Activated gamma-delta T cell treated with anti-CD3 and anti-CD28 coated beads, Interleukin-2, amount 50 U/mL, for 16 hours (primary cell): ENCODE measurements at places on chromosomes 4 and X.

- no peak for DNase-seq
These were observed 102.9 kb downstream of the GRXCR1 start for GRCh38 chr4:42995343-42995944.

DNA sequence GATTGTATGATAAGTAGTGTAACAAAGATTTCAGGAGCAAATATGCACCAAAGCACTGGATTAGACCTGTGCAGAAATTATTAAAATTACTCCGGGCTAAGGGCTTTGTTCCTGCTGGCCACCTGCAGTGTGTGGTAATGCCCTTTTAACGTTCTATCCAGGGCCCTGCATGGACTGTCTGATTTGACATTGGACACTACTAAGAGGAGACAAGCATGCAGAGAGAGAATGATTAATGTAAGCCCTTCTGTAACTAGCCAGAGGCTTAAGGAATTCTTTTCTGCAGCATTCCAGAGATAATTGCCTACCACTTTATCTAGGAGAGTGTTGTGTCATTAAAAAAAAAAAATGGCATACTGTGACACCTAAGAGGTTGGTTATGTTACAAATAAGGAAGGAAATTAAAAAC is 117.0 kb downstream of the PCDH7 start:
- no peak for DNase-seq

DNA sequence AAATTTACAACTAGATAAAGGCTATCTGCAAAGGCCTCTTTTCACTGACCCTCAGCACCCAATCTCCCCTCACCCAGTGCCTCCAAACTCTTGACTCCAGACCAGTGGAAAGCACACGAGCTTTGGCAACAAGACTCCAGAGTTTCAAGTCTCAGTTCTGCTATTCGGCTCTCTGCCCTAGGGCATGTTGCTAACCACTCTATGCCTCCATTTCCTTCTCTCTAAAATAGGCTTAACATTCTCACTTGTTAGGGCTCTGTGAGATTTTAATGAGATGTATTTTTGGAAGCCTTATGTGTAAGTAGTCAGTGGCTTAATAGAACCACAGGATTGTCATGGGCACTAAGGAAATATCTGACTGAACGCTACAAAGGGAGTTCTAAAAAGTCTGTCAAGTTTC is 116.5 kb upstream of the IQCM start:
- no peak for DNase-seq

DNA sequence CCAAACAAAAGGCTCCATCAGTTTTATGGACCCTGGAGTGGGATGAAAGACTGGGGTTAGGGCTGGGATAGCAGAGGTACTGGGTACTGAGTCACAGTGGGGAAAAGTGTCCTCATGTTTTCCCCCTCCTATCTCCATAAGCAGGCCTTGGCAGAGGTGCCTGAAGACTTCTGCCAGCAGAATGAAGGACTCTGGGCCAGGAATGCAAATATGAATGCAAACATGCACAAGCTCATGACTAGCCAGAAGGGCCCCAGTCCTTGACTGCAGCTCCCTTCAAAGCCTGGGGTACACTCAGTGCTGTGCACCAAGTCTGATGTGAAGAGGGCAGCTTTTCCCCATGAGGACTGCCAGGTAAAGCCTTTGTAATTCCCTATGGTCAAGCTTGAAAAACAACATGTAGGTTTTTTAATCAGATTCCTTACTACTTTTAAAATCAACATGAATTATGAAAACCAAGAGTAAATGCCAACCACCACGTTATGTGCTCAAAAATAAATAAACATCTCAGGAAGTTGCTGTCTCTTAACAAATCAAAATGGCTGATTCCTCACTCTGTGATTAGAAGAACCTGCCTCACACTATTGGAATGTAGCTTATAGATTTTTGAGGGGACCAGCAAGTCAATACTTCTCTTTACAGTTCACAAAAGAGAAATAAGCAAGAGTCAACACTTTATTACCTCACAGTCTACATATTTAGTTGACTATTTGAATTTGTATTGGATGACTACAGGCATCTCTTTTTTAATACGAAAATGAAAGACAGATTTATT is 1512.0 kb downstream of the ARAP2 start:
- no peak for DNase-seq

GRCh38 chr4:15336410-15337167 is 91.2 kb upstream of the C1QTNF7 start:
- no peak for DNase-seq

DNA sequence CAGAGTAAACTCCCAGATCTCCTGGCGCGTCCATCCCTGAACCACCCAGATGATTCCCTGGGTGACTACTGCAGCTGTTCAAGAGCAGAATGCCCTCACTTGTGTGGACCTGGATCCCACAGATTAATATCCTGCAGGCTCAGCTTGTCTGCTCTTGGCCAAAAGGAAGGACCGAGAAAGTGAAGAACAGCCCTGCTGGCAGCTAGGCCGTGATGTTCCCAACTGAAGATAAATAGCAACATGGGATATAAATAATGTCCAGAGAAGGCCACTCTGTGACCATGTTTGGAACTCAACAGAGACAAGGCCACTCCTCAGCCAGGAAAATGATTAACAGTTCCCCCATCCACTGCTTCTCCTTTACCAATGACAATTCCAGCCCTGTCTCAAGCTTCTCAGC is 21.5 kb downstream of the SUPT20HL2 start:
- no peak for DNase-seq

DNA sequence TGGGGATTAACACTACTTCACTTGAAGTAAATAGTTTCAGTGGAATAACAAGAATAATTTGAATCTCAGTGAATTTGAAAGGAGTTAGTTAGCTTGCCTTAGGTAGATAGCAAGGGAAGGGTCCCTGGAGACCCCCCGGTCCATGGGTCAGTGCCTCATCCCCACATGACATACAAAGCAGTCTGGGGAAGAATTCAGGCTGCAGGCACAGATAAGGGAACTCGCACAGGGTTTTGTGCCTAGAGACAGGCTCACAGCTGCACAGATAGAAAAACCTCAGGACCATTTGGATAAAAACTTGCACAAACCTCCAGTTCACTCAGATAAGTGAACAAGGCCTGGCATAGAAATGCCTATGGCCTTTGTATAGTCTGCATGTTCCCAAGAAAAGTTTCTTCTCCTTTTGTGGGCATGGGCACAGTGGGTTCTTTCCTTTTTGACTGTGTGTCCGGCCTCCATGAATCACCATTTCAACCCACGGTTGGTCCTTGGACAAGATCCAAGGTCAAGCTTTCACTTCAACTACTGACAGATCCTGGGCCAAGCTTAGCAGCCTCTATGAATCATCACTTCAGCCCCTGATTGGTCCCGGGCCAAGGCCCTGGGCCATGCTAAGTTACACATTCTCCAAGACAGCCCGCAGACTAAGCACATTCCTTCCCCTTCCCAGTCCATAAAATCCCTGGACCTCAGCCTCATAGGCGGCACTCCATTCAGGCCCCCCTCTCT is 108.3 kb upstream of the KLHL4 start:
- no peak for DNase-seq

GRCh38 chr4:125121581-125121980 is 193.2 kb upstream of the FAT4 start:
- DNase-seq, result no peak

GRCh38 chr4:170446782-170447181 is 357.0 kb upstream of the AADAT start:
- DNase-seq, result no peak

- DNase-seq, result no peak
These were observed 46.1 kb upstream of the SORCS2 start for GRCh38 chr4:7146059-7146785.

GRCh38 chrX:150547375-150548115 is 20.9 kb upstream of the MTM1 start:
- no peak for DNase-seq

DNA sequence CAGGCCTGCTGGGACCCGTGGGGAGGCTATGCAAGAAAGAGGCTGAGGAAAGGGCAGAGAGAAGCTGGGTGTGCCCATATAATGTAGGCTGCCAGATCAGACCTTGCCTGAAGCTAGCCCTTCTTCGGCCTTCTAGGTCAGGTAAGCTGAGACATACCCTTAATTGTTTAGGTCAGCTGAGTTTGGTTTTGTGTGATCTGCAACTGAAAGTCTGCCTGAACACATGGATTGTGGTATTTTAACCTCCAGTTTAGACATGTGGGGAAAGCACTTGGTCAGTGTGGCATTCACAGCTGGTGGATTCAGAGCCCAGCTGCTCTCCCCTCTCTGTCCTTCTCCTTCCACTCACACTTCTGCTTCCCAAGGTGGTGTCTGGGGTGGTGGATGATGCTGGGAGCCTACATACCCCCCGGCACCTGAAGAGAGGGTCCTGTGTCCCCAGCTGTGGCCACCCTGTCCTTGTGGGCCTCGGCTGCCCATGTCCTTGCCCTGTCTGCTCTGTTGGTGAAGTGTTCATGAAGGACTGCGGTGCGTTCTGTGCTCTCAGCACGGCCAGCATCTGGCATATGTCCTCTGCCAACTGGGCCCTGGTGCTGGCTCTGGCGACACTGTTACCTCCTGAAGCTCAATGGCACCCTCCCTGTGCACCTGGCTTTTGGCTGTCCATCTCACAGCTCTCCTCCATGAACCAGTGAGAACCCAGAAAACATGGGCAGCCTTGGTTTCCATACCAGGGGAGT is 82.1 kb downstream of the NAT8L start:
- DNase-seq, result no peak

GRCh38 chr4:177339477-177340374 is 30.1 kb downstream of the NEIL3 start:
- no peak for DNase-seq

DNA sequence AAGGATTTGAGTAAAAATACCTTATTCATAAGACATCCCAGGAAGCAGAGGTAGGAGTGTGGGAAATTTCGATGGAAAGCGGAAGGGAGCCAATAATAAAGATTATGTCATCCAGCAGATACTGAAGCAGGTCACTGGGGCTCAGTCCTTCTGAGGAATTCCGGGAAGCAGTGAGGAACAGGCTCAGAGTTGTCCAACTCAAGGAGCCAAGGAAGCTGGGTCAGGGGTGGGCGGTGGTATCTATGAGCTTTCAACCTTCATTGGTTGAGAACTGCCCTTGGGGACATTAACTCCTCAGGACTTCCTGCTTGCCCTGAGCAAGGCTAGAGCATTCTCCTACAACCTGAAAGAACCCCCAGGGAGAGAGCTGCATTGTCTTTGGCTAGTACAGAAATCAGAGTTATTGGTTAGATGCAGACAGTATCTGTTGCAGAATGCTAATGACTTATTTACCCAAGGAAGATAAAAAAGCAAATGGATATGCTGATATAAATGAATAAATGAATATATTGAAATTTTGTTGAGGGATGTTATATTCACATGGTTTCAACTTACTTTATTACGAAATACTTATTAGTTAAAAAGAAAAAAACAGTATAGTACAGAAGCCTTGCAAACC is 68.2 kb downstream of the DMP1 start:
- DNase-seq, result no peak

DNA sequence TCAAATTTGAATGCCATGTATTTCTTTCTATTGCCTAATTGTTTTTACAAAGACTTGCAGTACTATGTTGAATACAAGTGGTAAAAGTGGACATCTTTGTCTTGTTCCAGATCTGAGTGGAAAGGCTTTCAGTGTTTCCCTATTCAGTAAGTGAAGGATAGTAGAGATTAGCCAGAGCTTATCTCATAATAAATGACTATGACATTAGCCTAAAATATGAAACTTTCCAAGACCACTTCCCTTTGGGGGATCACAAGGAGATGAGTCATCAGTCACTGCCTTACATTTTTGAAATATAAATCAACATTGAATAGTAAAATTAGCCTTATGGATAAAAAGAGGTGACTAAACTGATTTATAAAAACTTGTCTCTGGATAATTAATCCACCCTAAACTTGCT is 554.1 kb upstream of the MAGEB2 start:
- no peak for DNase-seq
